ENCODE measurements at places on chromosomes 16 and 17.
A peak's percentile ranks its signal among the peaks of the same experiment; 100 is the strongest.

- no peak for DNase-seq
Observed at GRCh38 chr17:40848583-40849235, 18.3 kb downstream of the KRT12 start.

DNA sequence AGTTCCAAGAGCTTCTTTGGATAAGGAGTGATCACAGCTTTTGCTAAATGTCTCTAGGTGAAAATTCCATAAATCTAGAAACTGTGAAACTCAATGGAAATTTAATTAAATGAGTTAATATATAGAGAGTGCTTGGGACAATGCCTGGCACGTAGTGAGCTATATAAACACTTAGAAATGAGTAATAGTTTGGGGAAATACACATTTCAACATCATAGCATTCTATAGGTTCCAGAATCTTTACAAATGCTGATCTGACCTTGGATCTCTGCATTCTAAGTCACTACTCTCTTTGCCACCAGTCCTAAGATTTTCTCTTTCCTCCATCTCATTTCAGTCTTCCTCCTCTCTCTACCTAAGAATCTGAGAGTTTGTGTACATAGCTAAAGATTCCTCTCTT lies 175.6 kb downstream of the SOX9 start:
- no peak for DNase-seq

DNA sequence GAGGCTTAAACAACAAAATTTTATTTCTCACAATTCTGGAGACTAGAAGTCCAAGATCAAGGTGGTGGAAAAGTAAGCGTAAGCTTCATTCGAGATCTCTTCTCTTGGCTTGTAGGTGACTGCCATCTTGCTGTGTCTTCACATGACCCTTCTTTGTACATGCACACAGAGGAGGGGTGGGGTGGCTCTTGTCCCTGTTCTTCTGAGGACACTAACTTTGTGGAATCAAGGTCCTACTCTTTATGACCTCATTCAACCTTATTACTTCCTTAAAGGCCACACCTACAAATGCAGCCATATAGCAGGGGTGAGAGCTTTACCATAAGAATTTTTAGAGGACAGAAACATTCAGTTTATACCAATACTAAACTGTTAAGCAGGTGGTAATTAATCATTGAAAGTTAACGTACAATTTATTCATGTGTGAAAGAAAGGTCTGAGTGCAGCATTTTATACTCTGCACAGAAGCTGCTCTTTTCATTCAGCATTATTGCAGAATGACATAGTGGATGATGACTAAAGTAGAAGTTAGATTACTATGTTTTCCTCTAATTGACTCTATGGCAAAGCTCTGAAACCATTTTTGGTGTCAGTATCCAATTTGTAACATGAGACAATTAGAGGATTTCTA lies 139.9 kb upstream of the HLF start:
- no peak for DNase-seq

DNA sequence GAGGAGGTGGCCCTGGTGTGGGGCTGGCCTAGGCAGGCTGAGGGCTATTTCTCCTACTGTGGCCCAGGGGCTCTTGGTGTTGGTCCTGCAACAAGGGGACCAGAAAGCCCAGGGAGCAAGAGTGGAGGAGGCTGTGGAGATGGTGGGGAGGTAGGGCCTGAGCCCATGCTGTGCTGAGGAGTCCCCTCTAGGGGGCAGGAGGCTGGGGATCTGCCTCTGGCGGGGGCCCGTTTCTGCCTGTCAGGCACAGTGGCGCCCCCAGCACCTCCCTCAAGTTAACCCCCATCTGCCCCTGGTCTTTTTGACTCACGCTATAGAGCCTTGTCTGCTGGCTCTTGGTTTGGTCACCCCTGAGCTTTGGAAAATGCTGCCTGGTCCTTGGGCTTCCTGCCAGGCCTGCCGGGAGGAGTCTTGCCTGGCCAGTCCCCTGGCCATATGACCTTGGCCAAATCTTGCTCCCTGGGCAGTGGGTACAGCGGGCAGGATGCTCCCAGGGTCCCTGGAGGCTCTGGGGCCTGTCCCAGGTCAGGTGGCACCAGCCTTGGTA lies 5.9 kb downstream of the BAIAP2 start:
- DNase-seq: peak; percentile 45

- no peak for DNase-seq
Observed at GRCh38 chr17:45406107-45406506, 26.6 kb downstream of the ARHGAP27 start.

- no peak for DNase-seq
Observed at GRCh38 chr16:84313921-84314320, 19.2 kb downstream of the WFDC1 start.

- DNase-seq: no peak
Observed at GRCh38 chr17:57135789-57136291, 50.8 kb downstream of the AKAP1 start.

GRCh38 chr17:2259769-2260536 lies 43.6 kb downstream of the SMG6 start:
- DNase-seq: no peak

DNA sequence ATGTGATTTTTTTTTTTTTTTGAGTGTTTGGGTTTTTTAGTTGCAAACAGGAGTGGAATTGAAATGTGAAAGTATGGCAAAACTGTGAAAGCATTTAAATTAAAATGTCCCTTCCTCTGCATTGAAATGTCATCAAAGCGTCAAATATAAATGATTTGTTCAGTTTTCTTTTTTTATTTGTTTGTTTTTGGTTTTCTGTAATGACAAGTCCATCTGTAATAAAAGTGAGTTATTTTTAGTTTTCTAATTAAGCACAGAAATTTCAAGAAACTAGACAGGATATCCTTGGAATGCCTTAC lies 1.9 kb upstream of the TOB1 start:
- no peak for DNase-seq

DNA sequence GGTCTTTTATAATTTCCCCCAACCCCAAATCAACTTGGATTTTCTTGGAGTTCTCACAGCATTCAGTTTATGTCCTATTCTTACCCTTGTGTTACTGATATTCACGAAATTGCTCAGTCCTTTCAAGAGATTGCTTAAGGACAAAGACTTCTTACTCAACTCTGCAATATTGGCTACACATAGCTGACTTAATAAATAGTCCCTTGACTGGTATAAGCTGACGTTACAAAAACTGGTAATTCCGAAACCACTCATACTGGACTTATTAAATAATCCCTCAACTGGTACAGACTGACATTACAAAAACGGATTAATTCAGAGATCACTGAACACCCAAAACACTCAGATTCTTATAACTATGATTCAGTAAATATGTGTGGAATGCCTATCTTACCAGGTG lies 860 bp downstream of the TIGD7 start:
- no peak for DNase-seq

- DNase-seq: no peak
Observed at GRCh38 chr17:56994009-56994792, 16.3 kb downstream of the SCPEP1 start.

DNA sequence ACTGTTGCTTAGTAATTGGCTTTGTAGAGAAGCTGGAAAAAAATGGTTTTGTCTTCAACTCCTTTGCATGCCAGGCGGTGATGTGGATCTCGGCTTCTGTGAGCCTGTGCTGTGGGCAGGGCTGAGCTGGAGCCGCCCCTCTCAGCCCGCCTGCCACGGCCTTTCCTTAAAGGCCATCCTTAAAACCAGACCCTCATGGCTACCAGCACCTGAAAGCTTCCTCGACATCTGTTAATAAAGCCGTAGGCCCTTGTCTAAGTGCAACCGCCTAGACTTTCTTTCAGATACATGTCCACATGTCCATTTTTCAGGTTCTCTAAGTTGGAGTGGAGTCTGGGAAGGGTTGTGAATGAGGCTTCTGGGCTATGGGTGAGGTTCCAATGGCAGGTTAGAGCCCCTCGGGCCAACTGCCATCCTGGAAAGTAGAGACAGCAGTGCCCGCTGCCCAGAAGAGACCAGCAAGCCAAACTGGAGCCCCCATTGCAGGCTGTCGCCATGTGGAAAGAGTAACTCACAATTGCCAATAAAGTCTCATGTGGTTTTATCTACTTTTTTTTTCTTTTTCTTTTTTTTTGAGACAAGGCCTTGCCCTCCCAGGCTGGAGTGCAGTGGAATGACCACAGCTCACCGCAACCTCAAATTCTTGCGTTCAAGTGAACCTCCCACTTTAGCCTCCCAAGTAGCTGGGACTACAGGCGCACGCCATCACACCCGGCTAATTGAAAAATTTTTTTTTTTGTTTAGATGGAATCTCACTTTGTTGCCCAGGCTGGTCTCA lies 6.2 kb upstream of the TMEM235 start:
- no peak for DNase-seq

- no peak for DNase-seq
Observed at GRCh38 chr16:24731722-24732419, 2.4 kb downstream of the TNRC6A start.

GRCh38 chr16:16178455-16179162 lies 44.7 kb downstream of the ABCC6 start:
- DNase-seq: no peak

DNA sequence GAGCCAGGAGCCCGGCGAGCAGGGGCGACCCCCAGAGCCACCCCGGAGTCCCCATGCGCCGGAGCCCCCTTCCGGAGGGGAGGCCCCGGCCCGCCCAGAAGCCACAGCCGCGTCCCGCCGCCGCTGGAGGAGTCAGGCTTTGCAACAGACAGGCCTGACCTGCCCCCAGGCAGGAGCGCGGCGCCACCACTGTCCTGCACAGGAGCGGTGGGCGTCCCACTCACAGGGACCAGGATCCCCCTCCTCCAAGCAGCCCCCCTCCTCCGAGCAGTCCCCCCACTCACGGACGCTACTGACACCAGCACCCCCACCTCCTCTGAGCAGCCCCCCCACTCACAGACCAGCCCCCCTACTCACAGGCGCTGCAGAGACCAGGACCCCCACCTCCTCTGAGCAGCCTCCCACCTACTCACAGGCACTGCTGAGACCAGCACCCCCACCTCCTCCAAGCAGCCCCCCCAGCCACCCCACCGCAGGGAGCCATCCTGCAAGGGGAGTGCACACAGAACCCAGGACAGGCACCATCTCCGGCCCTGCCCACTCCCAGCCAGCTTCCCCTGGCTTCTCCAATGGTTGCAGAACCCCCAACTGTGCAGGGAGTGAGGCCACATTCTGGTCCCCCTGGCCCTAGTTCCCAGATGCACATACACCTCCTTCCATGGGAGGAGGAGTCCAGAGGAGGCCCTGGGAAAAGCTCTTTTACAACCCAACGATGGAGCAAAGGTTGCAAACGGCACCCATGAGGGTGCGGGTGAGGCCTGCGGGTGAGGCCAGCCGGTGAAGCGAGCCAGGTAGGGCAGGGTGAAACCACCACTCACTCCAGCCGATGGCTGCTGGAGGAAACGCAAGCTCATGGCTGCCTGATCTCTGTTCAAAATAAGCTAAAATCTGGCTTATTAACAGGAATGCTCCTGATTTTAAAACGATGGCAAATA lies 69.9 kb downstream of the ABR start:
- no peak for DNase-seq

DNA sequence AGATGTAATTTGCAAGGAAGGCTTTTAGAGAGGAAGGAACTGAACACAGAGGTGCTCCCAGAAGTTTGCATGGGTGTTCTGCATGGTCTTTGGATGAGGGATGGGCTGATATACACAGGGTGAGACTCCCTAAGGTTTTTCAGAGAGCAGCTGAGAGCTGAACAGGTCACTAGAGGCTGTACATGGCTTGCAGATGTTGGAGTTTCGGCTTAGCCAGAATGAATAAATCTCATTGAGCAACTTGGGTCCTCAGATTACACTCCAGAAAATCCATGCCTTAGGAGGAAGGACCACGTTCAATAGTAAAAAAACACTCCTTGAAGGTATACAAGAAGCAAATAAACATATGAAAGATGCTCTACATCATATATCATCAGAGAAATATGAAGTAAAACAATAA lies 7.5 kb upstream of the ITGB3 start:
- DNase-seq: no peak

DNA sequence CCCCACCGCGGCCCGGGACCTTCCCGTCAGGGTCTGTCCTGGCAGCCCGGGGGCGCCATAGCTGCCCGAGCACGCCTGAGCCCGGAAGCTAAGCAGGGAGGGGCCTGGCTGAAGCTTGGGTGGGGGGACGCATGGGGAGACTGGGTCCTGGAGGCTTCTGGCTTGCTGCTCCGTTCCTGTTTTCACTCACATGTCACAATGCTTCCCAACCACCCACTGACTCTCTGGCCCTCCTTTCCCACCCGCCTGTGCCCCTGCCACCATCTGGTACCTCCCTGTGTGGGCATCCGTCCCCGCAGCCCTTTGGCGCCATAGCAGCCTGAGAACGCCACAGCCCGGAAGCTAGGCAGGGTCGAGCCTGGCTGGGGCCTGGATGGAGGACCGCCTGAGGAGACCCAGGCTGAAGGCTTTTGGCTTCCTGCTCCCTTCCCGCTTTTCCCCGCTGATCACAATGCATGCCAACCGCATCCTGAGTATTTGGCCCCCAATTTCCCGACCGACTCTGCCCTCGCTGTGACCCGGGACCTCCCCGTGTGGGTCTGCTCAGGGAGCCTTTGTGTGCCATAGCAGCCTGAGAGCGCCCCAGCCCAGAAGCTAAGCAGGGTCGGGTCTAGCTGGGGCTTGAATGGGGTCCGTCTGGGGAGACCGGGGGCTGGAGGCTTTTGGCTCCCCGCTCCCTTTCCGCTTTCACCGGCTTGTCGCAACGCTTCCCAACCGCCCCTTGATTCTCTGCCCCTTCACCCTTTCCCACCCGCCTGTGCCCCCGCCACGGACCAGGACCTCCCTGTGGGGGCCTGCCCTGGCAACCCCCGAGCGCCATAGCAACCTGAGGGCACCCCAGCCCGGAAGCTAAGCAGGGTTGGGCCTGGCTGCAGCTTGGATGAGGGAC lies 2290.1 kb downstream of the TP53TG3F start:
- no peak for DNase-seq

DNA sequence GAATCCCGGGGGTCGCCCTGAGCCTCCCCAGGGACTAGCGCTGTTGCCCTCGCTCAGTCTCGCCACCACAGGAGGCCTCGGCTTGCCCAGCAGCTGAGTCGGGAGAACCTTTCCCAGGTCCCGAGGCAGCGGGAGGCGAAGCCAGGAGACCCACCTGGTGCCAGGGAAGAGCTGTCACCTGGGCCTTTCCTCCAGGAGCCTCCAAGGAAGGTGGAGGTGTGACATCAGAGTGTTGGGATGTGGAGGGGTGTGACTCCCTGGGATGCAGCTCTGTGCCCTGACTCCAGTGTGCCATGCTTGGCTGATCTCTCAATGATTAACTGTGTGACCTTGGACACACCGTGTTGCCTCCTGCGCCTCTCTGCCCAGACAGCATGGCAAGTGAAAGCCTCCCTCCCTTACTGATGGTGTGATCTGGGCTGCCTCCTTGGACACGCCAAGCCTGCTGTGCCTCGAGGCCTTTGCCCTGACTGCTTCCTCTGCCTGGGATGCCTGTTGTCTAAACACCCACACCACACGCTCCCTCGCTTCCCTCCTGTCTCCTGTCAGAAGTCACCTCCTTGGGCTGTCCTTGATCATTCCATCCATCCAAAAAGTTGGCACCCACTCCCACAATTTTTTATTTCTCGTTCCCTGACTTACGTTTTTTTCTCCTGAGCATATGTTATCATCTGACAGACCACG lies 88.0 kb downstream of the CMIP start:
- peak; percentile 83 for DNase-seq

Measured in A549 (cell line).